Left colon (tissue), 2 donors: ENCODE measurements at places on chromosomes 2 and 18.

GRCh38 chr2:60100034-60100433 lies 453.4 kb downstream of the BCL11A start:
- no peak for DNase-seq

GRCh38 chr2:118846953-118847761 lies at the start of gene EN1:
Gene EN1 (minus strand): TSS chr2:118847648. CDS start chr2:118847167, 481 bp downstream.
- DNase-seq: no peak

DNA sequence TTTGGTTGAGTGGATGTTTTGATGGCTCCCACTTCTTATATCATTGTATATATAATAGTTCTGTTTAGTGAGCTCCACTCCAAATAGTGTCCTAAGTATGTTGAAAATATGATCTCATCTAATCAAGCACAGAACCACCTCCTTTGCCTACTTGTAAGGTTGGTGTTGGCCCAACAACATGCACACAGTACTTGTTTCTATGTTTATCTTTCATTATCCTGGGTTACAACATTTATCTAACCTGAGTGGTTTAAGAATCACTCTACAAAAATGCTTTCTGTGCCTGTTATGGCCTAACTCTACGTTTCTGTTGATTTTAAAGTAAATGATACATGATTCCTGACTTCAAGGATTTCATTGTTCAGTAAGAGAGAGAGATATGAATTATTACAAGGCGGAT lies 281.9 kb downstream of the FIGN start:
- DNase-seq: no peak

- DNase-seq: no peak
These were observed 15.7 kb downstream of the FAM98A start for GRCh38 chr2:33583194-33583938.
